ENCODE measurements at places on chromosomes 2 and 18.

- peak; percentile 9 for DNase-seq
Measured at GRCh38 chr2:212912445-212913103, 238.8 kb downstream of the IKZF2 start.

- DNase-seq = peak; percentile 97
Measured at GRCh38 chr2:108637304-108637669, 82.0 kb upstream of the RANBP2 start.

- DNase-seq = peak; percentile 67
Measured at GRCh38 chr2:9168821-9169221, 37.8 kb upstream of the ASAP2 start.

GRCh38 chr2:180662941-180663471 is 317.4 kb upstream of the UBE2E3 start:
- DNase-seq = no peak

DNA sequence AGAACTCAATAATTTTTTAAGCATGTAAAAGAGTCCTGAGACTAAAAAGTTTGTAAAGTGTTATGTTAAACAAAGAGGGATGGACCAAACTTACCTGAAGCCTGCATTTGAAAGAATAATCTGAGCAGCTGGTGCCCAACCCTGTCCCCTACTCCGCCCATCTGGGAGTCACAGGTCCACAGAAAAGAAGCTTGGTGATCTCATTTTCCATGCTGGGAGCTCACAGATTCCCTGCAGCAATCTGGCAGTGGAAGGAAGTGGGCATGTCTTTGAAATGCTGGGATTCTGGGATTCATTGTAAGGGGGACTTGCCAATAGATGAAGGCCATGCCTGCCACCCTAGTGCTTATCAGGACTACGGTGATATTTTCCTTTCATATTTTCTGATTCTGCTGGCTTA is 17.9 kb downstream of the CDH2 start:
- DNase-seq = no peak

DNA sequence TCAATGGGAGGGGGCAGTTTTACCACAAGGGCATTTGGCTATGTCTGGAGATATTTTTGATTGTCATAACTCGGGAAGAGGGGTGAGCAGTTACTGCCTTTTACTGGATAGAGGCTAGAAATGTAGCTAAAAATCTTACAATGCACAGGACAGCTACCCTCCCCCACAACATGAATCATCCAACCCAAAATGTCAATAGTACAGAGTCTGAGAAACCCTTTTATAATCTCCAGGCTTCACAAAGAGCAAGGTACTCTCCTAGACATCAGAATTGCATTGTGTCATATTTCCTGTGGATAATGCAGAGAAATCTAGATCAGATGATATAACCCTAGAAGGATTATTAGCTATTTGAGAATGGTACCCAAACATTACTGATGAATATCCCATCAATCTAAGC is 277.1 kb upstream of the NRP2 start:
- no peak for DNase-seq

DNA sequence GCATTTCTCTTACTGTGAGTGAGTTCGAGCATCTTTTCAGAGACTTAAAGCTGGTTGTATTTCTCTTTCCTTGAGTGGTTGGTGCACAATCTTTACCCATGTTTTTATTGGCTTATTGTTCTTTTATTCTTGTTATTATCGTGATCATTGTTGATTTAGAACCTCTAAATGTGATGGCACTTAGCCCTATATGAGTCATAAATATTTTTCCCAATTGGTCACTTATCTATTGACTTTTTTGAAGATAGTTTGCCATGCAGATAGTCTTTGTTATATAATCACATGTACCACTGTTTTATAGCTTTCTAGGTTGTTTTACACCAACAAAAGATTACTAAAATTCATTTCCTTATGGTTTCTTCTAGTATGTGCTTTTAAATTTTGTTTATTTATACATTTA is 141.6 kb upstream of the MSH6 start:
- no peak for DNase-seq

GRCh38 chr2:2639251-2640139 is 308.4 kb upstream of the MYT1L start:
- no peak for DNase-seq

GRCh38 chr2:157413326-157414035 is 30.4 kb downstream of the CYTIP start:
- peak; percentile 41 for DNase-seq

GRCh38 chr18:24660956-24661355 is 200.5 kb downstream of the HRH4 start:
- DNase-seq = peak; percentile 13

DNA sequence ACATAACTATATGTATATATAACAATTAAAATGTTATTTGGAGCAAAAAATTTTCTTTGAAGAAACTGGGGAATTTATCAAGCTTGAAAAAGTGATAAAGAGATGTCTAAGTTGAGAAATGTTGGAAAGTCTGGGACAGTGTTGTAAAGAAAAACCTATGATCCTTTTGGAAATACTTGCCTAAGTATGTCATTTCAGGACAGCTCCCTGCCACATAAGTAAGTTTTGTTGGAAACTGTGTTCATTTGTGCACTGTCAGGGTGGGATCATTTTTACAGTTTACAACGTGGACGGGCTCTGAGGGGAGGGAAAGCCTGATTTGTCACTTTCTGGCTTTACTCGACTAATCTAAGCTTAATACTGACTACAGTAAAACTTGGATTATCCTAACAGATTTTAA is 10.4 kb upstream of the COL3A1 start:
- DNase-seq = no peak

GRCh38 chr18:70059684-70060083 is 112.0 kb upstream of the CD226 start:
- DNase-seq = no peak

DNA sequence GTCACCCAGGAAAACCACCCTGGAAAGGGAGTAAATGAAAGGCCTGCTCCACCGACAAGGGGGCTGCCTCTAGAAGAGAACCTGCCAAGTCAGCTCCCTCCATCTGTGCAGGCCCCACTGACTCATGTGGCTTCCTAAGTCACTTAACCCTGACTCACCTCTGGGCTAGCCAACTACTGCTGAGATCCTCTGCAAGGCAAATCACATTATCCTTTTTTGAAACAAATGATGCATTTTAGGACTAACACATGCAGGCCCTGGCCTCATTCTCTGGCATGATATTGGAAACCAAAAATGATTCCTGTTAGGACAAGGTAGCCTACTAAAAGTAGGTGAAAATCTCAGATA is 474.6 kb downstream of the EPHA4 start:
- no peak for DNase-seq

DNA sequence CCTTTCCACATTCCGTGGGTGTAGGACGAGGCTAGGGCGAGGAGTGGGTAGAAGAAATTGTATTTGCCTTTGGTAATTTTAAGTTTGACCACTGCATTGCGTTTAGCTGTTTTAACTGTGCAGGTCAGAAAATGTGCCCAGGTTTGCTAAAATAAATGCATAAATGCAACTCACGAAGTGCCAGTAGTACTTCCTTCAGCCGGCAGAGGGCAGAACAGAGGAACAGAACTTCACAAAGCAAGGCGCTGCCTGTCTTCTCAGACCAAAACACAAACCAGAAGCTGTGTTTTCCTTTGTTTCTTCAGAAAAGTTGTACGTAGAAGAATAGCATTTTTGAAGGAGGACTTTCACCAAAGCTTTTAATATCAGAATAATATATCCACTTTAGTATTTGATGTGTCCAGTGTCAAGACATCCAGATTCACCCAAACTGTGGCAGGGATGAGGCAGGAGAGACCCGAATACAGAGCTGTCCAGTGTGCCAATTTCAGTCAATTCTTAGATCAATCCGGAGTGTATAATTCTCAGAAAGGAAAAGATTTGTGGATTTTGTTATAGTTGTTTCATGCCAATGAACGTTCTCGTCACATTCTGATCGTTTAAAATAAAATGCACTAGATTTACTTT is 348.6 kb downstream of the DLGAP1 start:
- peak; percentile 67 for DNase-seq

DNA sequence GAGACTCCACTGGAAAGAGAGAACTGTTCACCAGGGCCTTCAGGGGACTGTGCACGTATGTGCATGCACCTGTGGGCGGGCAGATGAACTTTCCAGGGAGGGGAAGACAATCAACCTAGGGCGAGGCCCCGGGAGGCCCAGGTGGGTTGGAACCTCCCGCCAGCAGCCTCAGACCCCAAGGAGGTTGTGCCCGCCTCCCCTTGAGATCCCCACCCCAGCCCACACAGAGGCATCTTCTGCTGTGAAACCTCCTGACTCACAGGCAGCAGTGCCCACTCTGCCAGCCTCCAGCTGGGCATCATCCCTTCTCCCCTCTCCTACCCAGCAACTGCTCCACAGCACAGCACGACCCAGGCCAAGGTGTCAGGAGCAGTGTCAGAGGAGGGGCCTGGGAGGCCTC is 54.4 kb downstream of the FAM178B start:
- DNase-seq = no peak

GRCh38 chr2:170420961-170421687 is 243.2 kb downstream of the MYO3B start:
- DNase-seq = no peak

- DNase-seq = no peak
Measured at GRCh38 chr2:28318023-28318422, 74.6 kb upstream of the FOSL2 start.

DNA sequence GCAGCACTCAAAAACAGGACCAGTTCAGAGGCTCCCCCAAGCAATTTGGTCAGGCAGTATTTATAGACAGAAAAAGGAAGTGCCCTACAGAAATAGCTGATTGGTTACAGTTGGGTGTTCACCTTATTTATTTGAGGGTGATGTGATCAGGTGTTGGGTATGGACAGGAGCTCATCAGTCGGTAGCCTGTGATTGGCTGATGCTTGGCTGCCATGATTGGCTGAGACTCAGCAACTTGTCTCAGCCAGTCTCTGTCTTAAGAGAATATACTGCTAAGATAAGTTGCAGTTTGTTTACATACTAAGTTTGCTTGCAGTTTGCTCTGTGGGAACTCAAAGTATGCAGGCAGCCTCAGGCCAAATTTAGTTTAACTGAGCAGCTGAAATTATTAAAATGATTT is 9.4 kb downstream of the ABCG8 start:
- DNase-seq = no peak

GRCh38 chr2:157367704-157368103 is 42.1 kb upstream of the ERMN start:
- DNase-seq = peak; percentile 21

DNA sequence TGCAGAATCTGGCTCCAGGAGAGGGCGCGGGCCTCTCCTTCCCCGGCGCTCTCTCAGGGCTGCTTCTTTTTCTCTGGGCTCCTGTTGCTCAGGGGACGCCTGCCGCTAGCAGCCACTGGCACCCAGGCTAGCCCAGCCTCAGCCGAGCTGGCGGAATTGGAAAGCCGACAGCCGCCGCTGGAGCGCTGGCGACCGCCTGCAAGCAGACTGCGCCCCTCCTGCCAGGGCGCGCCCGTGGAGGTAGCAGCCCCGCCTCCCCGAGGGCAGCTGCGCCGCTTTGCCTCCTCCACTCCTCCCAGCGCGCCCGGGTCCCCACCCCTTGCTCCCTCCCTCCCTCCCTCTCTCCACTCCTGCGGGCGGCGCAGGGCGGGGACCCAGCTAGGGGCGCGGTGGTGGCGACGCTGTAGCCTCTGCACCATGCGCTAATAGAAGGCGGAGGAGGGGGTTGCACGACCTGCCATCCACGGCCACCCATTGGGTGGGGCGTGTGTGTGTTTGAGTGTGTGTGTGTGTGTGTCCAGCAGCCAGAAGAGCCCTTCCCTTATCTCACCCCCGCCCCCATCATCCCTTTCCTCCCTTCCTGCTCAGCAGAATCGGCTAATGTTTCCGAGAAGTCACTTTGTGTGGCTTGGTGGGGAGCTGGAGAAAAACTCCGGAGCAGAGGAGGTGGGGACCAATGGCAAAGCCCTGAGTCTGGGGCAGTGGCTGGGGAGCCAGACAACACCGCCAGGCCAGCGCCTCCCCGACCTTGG is at the start of gene SCN9A:
TSS of gene SCN9A (minus strand) at position 209 of the 752 bp plus-strand sequence. CDS start 64,188 bp downstream, outside the sequence.
- peak; percentile 65 for DNase-seq

DNA sequence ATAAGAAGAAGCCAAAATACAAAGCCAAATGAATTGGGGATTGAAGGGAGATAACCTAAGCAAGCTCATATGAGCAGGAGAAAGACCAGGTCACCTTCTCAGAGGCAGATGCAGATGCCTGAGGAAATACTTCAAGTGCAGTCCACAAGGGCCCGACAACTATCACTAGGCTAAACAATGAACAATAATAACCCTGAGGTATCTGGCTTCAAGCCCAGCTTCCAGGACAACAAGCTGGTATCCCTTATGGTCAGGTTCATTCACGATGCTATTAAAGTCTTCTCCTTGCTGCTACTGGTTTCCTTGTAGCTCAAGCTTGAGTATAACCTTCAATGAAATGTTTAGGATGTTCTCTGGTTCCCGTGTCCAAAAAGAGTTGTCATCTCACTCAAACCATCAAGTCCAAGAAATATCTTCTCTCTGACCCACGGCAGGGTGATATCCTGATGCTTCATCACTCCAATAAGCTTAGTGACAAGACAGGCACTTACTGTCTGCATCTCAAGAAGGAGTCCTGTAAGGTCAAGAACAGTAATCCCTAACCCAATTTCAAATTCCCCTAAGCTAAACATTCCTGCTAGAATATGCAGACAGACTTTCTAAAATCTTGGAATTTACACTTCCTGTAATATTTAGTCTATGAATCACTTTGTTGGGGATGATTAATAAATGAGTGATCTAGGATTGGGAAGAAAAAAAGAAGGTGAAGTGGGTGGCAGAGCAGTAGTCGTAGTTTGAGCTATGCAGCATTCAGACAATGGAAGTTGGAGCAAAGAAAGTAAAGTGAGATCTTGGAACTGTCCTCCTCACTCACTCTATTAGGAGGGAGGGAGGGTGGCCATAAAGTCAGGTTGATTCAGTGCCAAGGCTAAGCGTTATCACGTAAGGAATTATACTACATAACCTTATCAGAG is 33.1 kb downstream of the CHN1 start:
- DNase-seq = no peak

DNA sequence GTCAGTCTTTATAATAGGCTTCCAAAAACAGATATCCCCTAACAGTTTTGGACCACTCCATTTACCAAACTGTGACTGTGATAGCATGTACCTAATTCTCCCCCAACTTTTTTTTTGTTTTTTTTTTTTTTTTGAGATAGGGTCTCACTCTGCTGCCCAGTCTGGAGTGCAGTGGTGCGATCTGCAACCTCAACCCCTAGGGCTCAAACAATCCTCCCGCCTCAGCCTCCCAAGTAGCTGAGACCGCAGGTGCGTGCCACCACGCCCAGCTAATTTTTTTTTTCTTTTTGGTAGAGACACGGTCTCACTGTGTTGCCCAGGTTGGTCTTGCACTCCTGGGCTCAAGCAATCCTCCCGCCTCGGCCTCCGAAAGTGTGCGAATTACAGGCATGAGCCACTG is 52.9 kb downstream of the REV1 start:
- no peak for DNase-seq

- no peak for DNase-seq
Measured at GRCh38 chr18:34773378-34773777, 63.3 kb downstream of the DTNA start.

- DNase-seq = no peak
Measured at GRCh38 chr2:120751553-120751952, 15.9 kb downstream of the GLI2 start.

DNA sequence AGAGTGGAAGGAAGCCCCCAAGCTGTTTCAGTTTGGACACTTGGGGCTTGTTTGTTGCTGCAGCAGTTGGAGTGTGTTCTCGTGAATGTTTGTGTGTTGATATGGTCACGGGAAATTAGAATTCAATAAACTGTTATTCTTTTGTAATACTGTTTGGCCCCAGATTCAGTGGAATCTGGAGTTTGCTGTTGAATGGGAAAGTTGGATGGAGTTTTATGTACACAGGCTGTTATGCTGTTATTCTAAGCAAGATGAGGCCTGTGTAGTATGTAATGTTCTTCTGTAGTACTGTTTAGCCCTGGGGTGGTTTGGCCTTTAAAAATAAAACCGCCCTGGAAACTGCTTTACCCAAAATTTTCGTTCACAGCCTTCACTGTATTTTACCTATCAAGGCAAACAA is 810.4 kb upstream of the HS6ST1 start:
- DNase-seq = no peak

Data from suppressor macrophage treated with lipopolysaccharide for 4 hours (primary cell).